Cerebellum (tissue), 4 donors: ENCODE measurements at places on chromosomes 2 and 18. TPM values are rescaled to one million over a fixed set of nuclear protein-coding genes. Genes with fewer than 3 reads are reported as not detected.

The INHBB gene
- 6.1 TPM for total RNA-seq

The IL1RL2 gene
- 0.73 TPM for total RNA-seq

The KLHL29 gene
- total RNA-seq: 34.0 TPM

The DAW1 gene
- total RNA-seq: 2.8 TPM

The OTX1 gene
- total RNA-seq: not detected

The MATN3 gene
- total RNA-seq: 3.1 TPM

The PROC gene
- 0.18 TPM for total RNA-seq

The DSG1 gene
- total RNA-seq: 0.27 TPM

The POTEE gene
- total RNA-seq: 0.18 TPM

The GALNT5 gene
- total RNA-seq: 0.45 TPM
